ENCODE measurements at places on chromosomes 5 and 9.

DNA sequence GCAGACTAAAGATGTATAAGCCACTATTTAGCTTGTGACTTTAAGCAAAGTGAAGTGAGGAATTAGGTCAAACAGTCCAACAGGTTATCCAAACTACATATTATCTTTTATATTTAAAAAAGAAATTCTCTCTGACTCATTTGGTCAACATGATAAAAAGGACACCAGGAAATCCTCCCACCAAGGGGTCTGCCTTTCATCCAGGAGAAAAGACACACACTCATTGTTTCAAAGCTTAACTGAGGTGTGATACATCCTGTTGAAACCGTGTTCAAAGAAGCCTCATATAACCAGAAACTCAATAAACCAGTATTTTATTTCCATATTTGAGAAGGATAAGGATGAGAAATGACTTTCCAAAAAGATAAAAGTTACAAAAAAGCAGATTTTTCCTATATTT is 417.1 kb downstream of the HCN1 start:
- no peak for DNase-seq

DNA sequence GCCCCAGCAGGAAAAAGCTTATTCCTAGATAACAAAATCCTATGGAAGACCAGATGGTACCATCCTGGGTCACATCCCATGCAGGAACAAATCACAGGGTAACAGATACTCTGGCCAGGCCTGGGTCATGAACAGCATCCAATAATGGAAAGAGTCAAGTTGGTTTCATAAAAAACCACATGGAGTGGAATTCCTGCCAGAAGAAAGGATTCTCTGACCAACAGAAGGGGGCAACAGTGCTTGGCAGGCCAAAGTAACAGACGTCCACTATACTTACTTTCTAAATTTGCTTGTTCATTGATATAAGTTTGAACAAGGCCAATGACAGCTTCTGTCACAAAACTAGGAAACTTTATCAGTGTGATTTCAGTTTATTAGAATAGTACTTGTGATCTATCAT is 273.5 kb downstream of the ARRDC3 start:
- no peak for DNase-seq

DNA sequence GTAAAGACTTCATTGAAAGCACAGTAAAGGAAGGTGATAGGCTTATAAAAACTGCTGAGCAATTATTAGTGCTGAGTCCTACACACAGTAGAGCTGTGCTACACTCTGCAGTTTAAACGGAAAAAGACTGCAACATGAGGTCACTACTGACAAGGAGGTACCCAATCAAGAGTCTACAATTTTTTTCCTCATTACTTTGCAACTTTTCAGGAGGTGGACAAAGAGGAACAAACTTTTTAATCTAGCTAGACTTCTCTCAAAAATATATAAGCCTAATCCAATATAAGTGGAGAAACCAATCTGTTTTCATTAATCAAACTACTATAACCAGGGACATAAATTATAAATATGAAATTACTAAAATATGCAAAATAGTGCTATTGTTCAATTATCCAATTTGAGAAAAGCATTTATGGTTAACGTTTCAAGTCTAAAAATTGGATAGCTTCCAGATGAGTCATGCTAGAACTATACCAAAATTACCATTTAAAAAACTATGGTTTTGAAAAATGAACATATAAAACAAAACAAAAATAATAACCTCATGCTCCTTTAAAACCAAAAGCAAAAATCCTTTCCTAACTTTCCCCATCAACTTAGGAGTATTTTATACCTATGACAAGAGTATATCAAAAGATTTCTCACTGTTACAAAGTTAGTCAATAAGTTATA is 37.7 kb downstream of the FAM13B start:
- no peak for DNase-seq

GRCh38 chr5:16600397-16600796 is 16.4 kb downstream of the RETREG1 start:
- no peak for DNase-seq

GRCh38 chr5:175148636-175149172 is 295.3 kb downstream of the DRD1 start:
- DNase-seq, result no peak

Measured in activated effector memory CD4-positive, alpha-beta T cell treated with anti-CD3 and anti-CD28 coated beads, Interleukin-2, amount 50 U/mL, for 16 hours (primary cell).